ENCODE measurements at places on chromosomes 7 and 10.

- DNase-seq = no peak
Observed at GRCh38 chr10:131214521-131215244, 96.8 kb downstream of the TCERG1L start.

DNA sequence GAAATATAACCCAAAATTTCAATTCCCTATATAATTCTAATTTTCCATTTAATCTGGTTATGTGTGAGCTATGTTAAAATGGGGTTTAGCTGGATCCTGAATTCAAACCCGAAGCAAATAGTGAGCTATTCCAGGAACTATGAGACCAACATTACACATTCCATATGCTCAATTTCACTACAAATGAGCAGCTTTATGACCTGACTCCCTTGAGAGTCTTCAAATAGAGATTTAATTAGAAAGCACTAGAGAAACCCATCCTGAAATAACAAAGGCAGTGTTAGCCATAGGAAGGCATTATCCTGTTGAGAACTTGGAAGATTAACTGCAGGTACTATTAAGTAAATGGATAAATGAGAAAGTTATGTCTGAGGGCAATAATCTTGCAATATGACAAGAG is 890.0 kb downstream of the GRM8 start:
- no peak for DNase-seq

GRCh38 chr7:126001349-126001748 is 1071.7 kb upstream of the POT1 start:
- DNase-seq = no peak

- peak; percentile 53 for DNase-seq
Observed at GRCh38 chr10:102729029-102730026, 14.4 kb upstream of the WBP1L start.

DNA sequence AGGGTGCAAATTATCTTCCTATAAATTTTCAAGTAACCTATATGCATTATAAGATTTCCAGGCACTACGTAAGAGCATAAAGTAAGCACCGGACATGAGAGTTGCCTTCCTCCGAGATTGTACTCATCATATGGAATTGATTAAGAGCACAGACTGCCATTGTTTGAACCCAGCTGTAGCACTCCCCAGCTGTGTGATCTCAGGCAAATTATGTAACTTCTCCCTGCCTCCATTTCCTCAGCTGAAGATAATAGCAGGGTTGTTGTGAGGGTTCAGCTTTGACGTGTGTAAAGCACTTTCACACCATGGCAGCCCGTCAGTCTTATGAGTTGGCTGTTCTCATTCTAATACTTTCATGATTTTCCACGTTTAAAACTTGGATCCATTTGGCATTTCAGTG is 122.6 kb downstream of the ITIH5 start:
- no peak for DNase-seq

DNA sequence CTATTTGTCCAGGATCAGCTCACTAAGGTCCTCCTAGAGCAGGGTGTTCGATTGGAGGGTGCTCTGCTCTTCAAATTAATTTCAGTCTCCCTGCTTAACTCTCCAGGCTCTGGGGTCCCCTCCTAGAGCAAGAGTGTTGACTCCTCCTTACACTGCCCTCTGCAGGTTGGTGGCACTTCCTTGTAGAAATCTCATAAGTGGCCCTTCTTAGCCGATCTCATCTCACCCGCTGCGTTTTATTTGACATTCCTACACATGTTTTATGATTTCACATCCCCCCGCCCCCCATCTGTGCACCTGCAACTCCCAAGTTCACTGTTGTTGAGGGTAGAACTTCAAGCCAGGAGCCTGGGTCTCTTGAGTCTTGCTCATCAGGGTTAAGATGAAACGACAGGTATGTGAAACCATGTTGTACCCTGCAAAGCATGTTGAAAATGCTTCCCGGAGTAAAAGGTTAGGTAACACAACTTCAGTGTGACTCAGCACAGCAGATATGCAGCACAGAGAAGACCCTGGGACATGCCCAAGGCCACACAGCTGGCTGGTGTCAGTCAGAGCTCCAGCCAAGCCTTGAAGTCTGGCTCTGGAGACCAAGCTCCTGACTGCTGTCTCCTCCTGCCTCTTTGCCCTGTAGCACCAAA is 171.2 kb downstream of the PRKAG2 start:
- peak; percentile 10 for DNase-seq

- DNase-seq = no peak
Observed at GRCh38 chr10:130652544-130652943, 516.4 kb downstream of the GLRX3 start.

DNA sequence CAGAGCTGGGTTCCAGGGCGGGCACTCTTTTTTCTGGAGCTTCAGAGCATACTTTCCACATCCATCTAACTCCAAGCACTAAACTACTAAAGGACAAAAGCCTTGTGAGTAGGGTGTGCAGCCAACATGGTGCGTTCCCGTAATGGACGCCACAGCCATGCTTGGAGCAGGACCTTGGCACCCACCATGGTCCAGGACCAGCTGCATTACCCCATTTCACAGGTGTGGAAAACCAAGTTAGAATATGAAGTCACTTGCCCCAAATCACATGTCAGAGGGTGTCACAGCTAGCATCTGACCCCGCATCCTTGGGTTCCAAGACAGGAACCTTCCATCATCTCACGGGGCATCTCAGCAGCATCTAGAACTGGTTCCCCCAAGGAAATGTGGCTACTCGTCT is 112.4 kb downstream of the SMURF1 start:
- no peak for DNase-seq

- DNase-seq = no peak
Observed at GRCh38 chr10:14389981-14390590, 59.4 kb upstream of the FRMD4A start.

DNA sequence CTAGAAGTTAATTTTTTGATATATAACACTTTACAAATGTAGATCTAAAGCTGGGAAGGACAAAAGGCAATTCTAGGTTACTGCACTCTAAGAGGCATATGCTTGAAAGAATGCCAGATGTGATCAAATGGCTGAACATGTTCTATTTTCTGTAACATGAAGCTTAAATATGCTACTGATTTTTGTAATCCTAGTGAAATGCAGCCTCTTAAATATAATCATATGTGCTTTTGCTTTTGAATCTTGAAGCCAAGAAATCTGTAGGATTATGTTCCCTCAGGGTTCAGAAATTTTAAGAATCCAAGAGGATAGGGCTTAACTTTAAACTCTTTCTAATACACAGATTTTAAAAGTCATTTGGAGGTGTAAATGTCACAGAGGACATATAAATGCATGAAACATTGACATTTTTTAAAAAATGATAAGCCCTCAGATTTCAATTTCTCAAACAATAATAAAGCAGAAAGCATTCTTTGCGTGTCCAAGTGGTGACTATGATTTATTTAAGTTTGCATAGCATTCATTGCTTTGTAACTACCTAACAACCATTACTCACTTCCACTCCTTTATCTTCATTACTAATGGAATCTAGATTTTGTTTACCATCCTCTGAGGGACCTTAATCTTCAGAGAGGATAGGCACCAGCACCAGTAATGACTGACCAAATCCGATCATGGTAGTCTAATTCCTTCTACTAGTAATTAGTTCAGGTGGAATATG is 170.4 kb downstream of the MAGI2 start:
- DNase-seq = no peak

DNA sequence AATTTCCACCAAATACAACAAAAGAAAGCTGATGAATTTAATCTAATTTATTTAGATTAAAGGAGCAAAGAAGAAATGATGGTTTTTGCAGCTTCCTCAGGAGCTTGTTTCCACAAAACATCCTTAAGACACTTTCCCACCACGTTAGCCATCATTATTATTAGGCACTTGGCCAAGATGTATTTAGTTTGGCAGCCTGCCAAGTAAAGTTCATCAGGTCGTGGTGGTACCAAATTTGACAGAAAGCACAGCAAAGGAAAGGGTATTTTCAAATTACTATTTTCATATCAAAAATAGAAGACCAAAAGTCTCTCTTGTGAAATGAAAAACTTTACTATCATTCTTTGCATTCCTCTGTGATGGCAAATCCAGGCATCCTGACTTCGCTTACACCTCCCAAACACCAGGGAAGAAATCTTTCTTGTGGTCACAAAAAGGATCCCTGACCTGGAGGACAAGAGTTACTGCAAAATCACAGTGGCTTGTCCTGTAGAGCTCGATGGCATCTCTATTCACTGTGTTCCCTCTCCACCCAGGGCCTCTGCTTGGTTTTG is 123.1 kb upstream of the INHBA start:
- no peak for DNase-seq

- no peak for DNase-seq
Observed at GRCh38 chr10:27504808-27505460, 830 bp downstream of the RAB18 start.

DNA sequence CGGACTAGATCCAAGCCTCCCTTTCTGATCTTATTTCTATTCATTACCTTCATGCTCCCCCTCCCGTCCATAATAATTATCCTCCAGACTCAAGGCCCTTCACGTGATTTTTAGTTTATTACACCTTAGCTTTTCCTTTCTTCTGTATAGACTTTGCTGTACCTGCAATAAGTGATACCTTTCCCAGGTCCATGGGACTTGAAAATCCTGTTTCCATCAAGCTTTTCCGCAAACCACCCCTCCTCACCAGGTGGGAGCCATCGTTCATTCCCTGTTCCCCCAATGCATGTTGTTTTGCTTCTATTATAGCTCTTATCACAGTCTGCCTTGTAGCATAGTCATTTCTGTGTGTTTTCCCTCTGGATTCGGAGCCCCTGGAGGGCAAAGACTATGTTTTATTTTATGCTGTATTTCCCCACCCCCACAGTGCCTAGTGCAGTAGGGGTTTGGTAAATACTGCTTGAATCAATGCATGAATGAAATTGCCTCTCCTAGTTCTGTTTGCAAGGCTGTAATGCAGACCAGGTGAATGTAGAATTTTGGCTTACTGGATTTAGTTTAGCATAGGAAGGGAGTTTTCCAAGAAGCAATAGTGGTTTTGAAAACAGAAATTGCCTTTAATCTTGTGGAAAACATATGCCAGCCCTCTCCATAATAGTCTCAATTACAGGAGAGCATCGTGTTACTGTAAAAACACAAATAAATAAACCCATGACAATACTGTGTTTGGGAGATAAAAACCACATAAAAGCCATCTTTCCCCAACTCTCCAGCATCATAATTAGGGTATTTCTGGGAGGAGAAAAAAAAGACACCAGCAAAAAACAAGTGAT is 213.4 kb downstream of the AUTS2 start:
- DNase-seq = no peak

DNA sequence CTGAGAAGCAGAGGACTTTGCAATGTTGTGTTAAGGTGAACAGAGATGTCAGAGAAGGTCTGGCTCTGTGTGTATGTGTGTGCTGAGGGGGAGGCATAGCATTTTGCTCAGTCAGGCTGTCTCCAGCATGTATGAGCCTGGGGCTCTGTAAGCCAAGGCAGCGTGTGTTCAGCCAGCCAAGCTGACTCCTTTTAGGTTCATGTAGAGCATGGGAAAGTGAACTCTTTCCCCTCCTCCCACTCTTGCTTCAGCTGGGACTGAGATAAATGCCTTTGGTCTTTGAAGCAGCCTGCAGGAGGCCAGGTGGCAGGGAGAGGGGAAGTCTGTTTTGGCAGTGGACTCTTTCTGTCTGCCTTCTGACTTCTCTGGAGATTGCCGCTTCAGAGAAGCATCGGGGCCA is 3.8 kb downstream of the SFXN2 start:
- DNase-seq = no peak

DNA sequence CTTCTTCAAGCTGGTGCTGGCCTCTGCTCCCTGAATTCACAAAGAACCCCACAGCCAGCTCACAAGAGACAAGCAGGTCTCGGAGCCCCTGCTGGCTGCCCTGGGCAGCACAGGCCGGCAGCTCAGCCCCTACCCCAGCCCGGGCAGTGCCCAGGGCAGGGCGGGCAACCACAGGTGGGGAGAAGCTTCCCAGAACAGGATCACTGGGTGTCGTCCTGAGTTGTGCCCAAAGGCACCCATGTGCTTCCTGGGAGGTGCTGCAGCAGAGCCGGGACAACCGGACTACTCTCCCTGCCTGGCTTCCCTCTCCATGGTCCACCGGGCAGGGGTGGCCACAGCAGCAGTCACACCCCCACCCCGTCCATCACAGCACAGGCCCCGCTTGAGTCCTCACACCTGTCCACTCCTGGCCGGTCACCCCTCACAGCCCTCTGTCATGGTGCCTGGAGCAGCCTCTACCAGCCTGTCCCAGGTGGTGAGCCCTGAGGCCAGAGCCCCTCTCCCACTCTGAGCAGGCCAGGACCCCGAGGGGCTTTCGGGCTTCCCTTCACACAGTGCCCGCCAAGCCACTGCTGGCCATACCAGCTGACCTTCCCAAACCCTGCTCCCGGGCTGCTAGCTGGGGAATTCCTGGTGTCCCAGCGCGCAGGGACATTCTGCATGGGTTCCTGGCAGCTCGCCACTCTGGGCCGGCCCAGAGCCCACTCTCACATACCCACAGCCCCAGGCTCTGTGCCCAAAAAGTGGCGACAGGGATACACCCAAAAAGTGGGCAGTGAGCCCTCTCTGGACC is 3.1 kb downstream of the RASGEF1A start:
- DNase-seq = no peak

DNA sequence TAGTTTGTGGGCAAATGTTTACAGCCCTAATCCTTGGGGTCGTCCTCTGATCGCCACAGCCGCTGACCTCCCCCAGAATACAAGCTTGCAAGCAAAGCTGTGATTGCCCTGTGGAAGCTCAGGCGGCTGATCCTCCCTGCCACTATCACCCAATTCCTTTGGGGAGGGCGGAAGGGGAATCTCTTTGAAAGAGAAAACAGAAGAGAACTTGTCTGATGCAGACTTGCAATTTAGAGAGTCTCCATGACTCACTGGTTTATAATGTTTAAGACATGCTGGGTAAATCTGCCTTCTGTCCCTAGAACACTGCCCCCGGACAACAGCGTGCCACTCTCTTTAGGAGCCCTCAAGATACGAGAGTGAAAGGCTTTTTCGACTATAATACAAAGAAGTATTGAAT is 75.5 kb downstream of the NRP1 start:
- no peak for DNase-seq

DNA sequence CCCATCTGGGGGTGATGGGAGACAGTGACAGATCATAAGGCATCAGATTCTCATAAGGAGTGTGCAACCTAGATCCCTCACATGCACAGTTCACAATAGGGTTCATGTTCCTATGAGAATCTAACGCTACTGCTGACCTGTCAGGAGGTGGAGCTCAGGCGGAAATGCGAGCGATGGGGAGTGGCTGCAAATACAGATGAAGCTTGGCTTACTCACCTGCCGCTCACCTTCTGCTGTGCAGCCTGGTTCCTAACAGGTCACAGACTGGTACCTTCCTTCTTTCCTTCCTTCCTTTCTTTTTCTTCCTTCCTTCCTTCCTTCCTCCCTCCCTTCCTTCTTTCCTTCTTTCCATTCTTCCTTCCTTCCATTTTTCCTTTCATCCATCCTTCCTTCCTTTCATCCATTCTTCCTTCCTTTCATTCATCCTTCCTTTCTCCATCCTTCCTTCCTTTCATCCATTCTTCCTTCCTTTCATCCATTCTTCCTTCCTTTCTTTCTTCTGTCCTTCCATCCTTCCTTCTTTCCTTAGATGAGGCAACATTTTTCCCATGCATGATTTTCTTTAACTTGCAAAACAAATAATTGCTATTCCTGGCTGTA is 370.0 kb upstream of the AUTS2 start:
- no peak for DNase-seq

Data from stimulated activated CD4-positive, alpha-beta T cell treated with anti-CD3 and anti-CD28 coated beads, Interleukin-4, amount 100 ng/mL, for 1 hour (primary cell).